NCI-H146 (cell line): ENCODE measurements at places on chromosomes 2 and 18.
A peak's percentile ranks its signal among the peaks of the same experiment; 100 is the strongest.

- DNase-seq: no peak
These were observed 101.2 kb upstream of the MAP4K4 start for GRCh38 chr2:101596333-101596732.

GRCh38 chr2:675051-675450 lies 2.2 kb downstream of the TMEM18 start:
- DNase-seq: no peak

- DNase-seq: no peak
These were observed 214.9 kb downstream of the L3MBTL4 start for GRCh38 chr18:6199777-6200176.

DNA sequence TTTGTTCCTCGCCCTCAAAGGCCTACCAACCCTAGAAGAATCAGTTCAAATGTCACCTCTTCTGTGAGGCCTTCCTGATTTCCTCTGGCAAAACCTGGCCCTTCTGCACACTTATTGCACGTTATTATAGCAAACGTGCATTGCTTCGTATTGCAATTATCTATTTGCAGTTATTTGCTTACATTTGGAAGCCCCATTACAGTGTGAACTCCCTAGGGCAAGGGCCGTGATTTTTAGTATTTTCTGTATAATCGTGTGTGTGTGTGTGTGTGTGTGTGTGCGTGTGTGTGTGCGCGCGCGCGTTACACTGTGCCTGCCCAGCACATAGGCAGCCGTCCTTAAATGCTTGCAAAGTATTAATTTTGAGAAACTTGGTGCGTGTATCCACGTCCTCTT lies 460 bp upstream of the SEMA4F start:
- DNase-seq: no peak

DNA sequence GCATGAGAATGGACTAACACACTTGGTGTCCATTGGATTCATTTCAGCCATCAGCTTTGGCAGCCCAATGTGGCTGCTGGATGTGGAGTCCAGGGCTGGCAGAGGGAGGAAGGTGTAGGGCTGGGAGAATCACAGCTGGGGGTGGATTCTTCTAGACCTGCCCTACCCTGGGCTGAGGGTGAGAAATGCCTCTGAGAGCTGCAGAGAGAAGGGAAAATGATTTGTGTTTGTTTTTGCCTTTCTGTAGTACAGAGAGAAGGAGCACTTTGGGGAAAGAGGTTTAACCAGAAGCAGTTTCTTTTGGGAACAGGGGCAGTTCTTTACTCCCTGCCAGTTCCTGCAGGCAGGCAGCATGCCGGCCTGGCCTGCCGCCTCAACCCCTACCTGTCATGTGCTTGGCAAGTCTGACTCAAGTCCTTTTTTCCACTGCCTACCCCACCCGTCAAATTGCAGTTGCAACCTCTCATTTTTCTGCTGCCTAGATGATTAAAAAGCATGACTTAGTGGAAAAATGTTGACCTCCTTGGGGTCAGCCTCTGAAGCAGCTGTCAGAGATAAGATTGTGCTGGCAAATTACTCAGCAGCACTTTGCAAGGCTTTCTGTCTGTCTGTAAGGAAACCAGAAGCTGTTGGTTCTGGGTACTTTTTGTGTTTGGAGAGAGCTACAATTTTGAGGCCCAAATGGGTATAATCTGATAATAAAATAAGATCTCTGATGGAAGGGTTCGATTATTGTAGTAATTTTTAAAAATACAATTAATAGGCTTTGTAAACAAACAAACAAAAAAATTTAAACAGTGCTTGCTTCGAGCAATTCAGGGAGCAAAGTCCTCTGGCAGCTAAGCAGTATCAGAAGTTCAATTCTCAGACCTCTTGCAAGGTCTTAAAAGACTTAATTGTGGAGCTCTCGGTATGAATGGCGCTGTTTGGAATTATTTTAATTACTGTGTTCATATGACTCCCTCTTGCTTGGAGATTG lies 21.7 kb downstream of the LBH start:
- DNase-seq: no peak

DNA sequence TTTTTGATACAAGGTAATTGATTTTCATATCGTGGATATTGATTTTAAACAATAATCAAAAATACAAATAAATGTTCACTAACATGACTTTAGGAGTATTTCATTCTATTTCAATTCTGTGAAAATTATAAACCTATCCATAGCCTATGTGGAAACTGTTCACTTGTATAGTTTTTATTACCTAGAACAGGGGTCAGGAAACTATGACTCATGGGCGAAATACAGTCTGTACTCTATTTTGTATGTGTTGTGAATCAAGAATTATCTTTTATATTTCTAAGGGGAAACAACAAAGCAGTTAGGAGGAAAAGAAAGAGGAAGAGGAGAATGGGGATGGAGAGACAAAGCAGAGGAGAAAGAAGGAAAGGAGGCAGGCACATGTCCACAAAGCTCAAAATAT lies 181.7 kb upstream of the VRK2 start:
- no peak for DNase-seq

GRCh38 chr2:64675860-64676259 lies 22.1 kb upstream of the SERTAD2 start:
- no peak for DNase-seq

DNA sequence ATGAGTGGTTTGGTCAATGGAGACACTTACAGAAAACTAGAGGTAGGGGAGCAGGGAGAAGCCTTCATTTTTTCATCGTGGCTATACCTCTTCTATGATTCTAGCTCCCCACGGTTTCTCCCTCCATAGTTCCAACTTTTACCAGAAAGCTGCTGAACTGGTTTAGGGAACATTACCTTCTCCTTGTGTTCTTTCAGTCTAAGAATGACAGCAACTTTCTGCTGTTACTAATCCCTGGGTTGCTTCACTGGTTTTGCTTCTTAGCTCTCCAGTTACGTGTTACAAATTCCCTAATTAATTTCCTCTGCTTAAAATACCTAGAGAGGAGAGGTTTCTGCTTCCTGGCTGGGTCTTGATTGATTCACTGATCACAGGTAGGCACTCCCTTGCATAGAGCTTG lies 499.9 kb downstream of the SLC4A3 start:
- DNase-seq: no peak

GRCh38 chr2:37877457-37878315 lies 47.4 kb upstream of the RMDN2 start:
- peak; percentile 71 for DNase-seq

- no peak for DNase-seq
These were observed 9.8 kb downstream of the REL start for GRCh38 chr2:60891180-60891579.

GRCh38 chr2:210798180-210798579 lies 241.8 kb downstream of the CPS1 start:
- DNase-seq: no peak

GRCh38 chr2:3449086-3449485 lies 69.6 kb downstream of the TRAPPC12 start:
- no peak for DNase-seq

DNA sequence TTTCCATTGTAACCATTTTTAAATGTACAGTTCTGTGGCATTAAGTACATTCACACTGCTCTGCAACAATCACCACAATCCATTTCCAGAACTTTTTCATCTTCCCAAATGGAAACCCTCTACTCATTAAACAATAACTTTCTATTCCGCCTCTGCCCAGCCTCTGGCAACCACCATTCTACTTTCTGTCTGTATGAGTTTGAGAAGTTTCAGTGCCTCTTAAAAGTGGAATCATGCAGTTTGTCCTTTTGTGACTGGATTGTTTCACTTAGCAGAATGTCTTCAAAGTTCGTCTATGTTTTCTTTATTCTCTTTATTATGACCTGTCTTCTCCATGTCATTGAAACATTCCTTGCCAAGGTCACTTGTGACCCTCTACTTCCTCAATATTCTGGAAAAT lies 22.0 kb upstream of the PELI1 start:
- no peak for DNase-seq

DNA sequence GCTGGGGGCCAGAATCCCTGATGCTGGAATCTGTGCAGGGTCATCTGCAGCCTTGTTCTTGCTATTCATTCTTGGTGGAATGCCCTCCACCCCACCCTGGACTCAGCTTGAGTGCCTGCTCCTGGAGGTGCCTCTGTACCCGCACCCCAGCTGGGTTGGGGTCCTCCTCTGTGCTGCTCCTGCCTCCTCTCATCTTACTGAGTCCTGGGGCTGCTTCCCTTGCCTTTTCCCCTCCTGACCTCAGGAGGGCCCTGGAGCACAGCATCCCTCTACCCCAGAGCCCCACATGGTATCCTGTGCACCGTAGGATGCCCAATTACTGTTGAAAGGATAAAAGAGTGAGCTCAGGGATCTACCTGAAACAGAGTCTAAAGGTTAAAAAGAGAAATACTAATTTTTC lies 81.6 kb downstream of the CIB4 start:
- DNase-seq: peak; percentile 83

GRCh38 chr2:85584354-85584856 lies at the start of gene VAMP5:
TSS of gene VAMP5 (plus strand) at chr2:85584431. CDS start at chr2:85584491, 60 bp downstream.
- DNase-seq: no peak

DNA sequence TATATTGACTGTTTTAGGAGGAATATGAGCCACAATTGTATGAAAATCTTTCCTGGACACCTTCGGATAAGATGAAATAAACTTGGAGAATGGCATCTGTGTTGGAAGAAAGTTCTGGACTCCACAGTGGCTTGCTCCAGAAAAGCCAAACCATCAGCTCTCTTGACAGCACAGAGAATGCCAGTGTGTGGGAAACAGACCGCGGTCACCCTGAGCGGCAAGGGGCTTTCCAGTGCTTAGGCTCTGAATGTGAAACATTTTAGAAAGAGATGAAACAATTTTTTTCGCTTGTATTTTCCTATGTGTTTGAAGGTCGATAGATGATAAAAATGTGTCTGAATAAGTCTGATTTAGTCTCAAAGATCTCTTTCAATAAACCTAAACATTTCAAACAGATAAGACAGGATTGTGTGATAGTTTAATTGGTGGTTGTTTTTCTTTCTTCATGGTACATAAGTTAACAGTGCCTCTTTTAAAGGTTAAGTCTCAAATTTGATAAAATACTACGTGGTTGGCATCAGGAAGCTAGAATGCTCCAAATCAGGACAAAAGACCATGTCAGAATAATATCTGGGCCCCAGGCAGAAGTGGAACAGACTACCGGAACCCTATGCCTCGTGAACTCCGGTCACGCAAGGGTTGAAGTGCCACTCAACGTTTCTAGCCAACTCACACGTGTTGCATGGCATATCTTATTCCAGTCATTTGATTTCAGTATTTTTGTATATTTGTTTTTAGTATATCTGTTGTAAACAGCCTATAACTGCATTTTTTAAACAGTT lies 28.9 kb downstream of the PTGR3 start:
- DNase-seq: no peak

DNA sequence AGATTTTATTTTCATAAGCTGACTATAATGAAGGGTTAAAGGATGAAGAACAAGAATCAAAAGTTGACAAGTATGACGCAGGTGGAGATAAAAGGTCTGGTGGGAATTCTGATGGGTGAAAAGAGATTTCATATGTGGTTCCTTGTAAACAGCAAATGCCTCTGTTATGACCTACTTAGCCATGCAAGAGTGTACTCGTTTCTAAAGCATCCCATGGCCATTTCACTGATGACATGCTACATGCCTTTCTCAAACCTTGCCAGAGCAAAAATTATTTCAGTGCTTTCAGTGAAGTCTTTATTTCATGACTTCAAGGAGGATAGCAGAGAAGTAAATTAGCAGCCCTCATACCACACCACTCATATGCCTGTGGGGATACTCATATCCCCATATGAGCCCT lies 71.7 kb downstream of the FEZ2 start:
- DNase-seq: no peak

DNA sequence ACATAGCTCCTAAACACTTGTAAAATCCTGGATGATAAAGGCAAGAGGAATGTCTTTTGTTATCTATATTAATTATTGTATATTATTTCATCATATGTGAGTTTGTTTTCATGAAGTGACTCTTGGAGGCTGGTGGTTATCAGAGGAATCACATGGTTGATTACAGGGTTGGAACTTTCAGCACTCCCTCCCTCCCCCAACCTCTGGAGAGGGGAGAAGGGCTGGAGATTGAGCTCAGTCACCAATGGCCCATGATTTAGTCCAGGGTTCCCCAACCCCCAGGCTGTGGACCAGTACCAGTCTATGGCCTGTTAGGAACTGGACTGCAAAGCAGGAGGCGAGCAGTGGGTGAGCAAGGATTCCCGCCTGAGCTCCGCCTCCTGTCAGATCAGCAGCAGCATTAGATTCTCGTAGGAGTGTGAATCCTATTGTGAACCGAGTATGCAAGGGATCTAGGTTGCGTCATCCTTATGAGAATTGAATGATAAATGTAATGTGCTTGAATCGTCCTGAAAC lies 37.7 kb downstream of the FBXO48 start:
- DNase-seq: no peak

- DNase-seq: no peak
These were observed 240.6 kb upstream of the CWC22 start for GRCh38 chr2:180247658-180248057.

DNA sequence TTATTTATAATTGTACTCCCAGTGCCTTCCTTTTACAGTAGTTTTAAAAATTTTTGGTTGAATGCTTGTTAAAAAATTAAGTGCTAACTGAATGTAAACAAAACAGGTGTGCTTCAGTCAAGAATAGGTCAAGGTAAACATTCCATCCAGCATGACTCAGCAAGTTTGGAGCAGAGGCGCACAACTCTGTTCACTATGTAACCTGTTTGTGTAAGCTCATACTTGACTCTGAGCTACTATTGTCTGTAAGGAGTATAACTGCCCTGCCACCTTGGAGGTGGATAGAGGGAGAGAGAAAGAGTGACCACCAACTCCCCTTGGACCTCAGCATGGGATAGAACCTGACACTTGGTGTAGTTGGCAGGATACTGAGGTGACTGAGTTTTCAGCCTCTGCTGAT lies 207.4 kb upstream of the SYT4 start:
- DNase-seq: no peak

DNA sequence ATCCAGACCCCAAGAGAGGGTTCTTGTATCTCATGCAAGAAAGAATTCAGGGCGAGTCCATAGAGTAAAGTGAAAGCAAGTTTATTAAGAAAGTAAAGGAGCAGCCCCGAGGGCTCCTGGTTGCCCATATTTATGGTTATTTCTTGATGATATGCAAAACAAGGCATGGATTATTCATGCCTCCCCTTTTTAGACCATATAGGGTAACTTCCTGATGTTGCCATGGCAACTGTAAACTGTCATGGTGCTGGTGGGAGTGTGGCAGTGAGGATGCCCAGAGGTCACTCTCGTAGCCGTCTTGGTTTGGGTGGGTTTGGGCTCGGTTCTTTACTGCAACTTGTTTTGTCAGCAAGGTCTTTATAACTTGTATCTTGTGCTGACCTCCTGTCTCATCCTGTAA lies 750.2 kb upstream of the FANCL start:
- no peak for DNase-seq

DNA sequence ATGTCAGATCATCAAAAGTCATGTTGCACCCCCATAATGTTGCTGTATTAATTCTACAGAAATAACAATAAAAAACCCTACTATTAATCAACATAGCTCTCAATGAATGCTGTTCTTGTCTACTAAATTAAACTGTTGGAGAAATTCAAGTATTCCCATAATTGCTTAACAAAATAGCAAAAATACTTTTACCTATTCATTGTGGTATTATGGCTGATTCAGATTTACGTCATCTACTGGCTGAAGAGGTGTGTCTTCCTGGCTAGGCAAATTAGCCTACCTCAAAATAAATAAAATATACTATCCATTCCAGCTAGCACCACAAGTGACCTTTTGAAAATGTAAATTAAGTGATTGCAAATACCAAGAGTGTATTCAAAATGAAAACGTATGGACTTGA lies 249.4 kb downstream of the MEIS1 start:
- DNase-seq: no peak

GRCh38 chr2:39913648-39914461 lies 134.8 kb upstream of the THUMPD2 start:
- DNase-seq: peak; percentile 77

GRCh38 chr2:113879457-113879856 lies 10.4 kb upstream of the ACTR3 start:
- DNase-seq: no peak

- no peak for DNase-seq
These were observed 121.3 kb upstream of the RNU4ATAC start for GRCh38 chr2:121409388-121409787.
